NCI-H1417 treated with DMSO at 0.1 percent for 48 hours (cell line): ENCODE measurements at places on chromosomes 1 and 21.

DNA sequence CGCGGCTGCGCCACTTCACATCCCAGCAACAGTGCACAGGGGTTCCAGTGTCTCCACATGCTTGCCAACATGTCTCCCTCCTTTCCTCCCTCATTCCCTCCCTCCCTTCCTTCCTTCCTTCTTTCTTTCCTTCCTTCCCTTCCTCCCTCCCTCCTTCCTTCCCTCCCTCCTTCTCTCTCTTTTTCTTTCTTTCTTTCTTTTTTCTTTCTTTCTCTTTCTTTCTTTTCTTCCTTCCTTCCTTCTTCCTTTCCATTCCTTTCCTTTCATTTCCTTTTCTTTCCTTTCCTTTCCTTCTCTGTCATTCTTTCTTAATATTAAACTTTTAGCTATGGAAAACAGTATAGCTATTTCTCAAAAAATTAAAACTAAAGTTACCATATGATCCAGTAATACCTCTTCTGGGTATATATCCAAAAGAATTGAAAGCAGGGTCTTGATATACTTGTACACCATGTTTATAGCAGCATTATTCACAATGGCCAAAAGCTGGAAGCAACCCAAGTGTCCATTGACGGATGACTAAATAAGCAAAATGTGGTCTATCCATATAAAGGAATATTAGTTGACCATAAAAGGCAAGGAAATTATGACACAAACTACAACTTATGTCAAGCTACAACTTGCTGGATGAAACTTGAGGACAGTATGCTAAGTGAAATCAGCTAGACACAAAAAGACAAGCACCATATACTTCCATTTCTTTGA is 55.0 kb upstream of the TLR5 start:
- no peak for DNase-seq

DNA sequence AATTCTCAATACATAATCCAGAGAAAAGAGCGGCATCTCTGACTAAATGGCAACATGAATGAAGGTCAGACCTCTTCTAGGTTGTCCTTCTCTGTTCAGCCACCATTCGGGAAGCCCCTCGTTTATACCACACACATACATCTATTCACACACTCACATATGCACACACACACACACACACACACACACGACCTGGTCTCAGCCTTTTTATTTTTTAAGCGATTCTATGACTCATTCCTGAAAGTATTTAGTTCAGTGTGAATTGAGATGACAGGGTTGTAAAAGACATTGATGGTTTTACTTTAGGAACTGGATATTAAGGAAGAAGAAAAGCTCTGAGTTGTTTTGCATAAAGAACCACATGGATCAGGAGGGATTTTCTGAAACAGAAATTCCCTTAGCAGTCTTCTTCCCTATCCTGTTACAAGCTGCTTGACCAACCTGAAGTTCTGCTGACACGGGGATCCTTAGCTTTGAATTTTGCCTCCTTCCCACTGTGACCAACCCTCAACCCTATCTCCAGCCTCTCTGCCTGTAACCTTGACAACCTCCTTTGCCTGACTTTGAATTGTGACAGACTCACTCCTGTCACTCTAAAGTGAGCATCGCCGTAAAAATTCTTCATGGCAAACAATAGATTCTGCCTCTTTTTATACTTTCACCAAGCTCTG is 383.1 kb upstream of the ESRRG start:
- no peak for DNase-seq

- no peak for DNase-seq
Observed at GRCh38 chr1:212646588-212646987, 38.0 kb downstream of the ATF3 start.

GRCh38 chr1:6500544-6501278 is 9.2 kb upstream of the PLEKHG5 start:
- no peak for DNase-seq

DNA sequence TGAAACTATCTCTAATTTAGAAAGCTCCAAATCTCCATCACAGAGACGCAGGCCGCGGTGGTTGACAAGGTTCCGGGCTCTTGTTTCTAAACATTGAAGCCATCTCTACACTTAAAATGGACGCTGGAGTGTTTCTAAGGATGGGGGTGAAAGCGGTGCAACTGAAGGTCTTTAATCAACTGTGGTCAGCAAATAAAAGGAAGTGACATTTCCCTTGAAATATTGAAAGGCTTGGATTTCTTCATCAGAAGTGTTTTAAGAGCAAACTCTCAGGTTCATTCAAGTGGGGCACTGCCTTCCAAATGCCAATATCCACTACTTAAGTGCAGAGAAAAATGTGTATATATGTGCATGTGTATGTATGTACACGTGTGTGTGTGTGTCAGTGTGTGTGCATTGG is 117.3 kb downstream of the KAZN start:
- DNase-seq = no peak

GRCh38 chr1:66464351-66464750 is 69.6 kb upstream of the SGIP1 start:
- DNase-seq = no peak

DNA sequence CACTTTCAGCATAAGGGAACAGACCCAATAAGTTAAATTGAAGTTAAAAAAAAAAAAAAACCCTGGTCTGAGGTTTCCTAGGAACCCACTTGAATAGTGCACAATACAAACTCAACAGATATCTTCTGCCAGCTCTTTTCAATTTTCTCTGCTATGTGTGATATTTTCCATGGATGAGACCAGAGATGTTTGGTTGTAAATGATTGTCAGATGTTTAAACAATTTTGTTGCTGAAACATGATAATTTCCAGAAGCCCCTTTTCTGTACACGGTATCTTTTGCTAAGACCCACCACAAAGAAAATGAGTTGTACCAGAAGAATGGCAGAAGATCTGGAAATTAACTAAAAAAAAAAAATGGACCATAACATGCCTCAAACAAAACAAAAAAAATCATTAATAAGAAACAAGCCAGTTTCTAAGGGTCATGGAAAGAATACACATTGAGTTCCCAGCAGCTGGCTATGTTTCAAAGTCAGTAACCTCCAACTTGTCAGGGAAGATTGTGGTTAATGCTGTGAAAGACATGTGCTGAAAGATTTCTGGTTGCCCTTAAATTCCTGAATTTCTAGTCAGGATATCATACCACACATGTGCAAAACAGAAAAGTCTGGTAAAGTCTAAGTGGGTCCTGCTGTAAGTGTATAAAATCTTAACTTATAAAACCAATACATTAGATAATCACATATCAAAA is 35.6 kb upstream of the MGST3 start:
- DNase-seq = no peak

GRCh38 chr1:101017448-101017847 is 8.1 kb downstream of the DPH5 start:
- DNase-seq = no peak

GRCh38 chr1:42926235-42926878 is 32.3 kb downstream of the SLC2A1 start:
- no peak for DNase-seq

DNA sequence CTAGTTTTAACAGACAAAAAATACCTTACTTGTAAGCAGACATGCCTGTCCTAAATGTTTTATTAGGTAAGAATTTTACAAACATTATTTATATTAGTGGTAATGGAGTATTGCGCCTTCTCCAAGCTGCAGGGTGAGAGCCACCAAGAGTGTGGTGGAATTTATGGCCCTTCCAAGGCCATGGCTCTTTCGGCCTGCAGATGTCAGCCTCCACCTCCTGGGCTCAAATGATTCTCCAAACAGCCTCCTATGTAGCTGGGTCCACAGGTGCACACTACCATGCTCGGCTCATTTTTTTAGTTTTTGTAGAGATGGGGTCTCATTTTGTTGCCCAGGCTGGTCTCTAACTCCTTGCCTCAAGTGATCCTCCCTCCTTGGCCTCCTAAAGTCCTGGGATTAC is 56.3 kb downstream of the ITGB3BP start:
- no peak for DNase-seq

DNA sequence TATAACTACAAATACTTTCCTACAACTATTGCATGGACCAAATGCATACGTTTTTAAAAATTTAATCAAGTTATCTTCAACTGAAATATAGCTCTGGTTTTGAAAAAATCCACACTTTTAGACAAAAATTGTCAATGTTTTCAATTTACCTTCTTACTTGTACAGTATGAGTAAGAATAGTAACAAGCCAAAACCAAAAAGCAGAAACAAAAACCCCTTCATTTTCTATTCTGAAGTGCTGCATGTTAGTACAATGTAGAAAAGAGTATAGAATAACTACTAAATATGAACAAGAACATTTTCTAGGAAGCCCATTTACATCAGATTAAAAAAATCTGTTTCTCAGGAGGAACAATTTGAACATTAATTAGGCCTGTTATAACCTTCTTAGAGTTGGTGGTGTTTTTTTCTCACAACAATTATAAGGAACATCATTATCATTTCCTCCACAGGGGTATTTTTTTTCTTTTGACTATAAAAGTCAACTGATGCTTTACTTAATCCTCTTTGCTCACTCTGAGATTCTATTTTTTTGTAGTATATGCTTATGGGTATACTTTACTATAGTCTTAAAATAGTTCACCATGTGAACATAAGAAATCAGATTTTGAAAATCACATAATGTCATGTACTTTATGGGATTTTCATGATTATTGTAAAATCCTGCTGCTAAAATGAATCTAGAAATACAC is 475.4 kb downstream of the PTBP2 start:
- DNase-seq = no peak

GRCh38 chr21:27796106-27796505 is 829.2 kb upstream of the ADAMTS5 start:
- DNase-seq = no peak

- no peak for DNase-seq
Observed at GRCh38 chr1:80498673-80499072, 1302.1 kb upstream of the ADGRL2 start.

GRCh38 chr1:22412932-22413727 is 38.5 kb upstream of the ZBTB40 start:
- DNase-seq = no peak

DNA sequence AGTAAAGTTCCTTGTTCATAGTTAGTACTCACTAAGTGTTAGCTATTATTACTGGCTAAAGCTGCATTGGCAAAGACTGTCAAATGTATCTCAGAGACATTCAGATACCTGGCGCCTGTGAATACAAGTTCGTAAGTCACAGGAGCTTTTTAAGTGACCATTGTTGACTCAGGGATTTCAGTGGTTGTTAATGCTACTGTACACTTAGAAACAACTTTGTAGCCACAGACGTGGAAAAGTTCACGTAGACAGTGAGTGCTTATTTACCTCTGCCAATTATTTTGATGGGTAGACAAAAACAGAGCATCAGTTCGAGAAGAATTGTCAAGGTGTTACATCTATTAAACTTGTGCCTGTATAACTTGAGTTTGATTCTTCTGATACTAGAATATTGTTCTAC is 59.1 kb upstream of the RRP15 start:
- no peak for DNase-seq

DNA sequence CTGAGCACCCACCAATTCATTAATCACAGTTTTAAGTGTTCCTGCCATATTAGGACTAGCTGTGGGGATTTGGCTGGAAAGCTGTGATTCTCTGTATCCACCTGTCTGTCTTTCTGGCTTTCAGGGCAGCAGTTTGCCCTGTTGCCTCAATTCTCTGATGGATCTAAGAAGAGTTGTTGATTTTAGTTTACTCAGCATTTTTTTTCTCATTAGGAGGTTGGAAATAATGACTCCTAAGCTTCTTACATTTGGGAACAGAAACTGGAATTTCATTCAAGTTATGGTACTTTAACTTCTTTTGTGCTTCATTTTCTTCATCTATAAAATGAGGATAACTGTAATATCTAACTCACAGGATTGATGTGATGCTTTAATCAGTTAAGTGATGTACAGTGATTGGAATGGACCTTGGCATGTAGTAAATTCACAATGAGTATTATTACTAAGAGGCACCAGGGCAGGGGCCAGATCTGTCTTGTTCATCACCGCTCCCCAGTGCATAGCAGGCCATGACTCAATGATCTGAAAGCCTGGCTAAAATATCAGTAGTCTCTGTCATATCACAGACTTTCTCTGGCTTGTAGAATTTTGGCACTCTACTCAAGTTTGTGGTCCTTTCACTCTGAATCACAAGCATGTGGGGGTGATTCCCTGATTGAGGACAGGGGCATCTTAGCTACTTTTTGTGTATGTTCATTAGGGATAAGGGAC is 51.4 kb upstream of the GREM2 start:
- DNase-seq = no peak

GRCh38 chr1:7094509-7094908 is 309.3 kb downstream of the CAMTA1 start:
- DNase-seq = no peak

GRCh38 chr1:169364948-169365347 is 2.6 kb downstream of the NME7 start:
- DNase-seq = no peak

GRCh38 chr1:42940851-42941639 is 17.6 kb downstream of the SLC2A1 start:
- DNase-seq = no peak

- peak; percentile 69 for DNase-seq
Observed at GRCh38 chr1:11681071-11681771, at the start of gene MAD2L2. Gene MAD2L2 (minus strand): TSS chr1:11681148. CDS start chr1:11680601, 547 bp downstream.

DNA sequence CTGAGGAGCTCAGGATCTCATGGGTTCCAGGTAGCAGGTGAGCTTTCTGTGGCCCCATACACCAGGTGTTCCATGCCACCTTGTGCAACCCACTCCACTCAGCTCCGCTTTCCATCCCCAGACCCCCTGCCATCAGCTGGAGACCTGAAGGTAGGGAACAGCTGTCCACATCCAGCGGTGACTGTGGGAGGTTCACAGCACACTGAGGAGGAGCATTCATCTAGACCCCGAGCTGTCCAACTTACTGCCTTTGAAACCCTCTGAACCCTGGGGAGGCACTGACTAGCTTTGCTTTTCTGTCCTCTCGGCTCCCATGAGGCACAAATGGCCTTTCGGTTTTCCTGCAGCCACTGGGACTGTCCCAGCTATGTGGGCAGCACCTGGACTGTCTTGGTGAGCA is 27.9 kb upstream of the ABCG1 start:
- no peak for DNase-seq

GRCh38 chr1:62040450-62040849 is 154.2 kb upstream of the L1TD1 start:
- no peak for DNase-seq

GRCh38 chr1:168285971-168286927 is 5.6 kb downstream of the TBX19 start:
- DNase-seq = no peak
